HepG2 (cell line): ENCODE measurements at places on chromosomes 4 and X. TPM values are rescaled to one million over a fixed set of nuclear protein-coding genes. Genes with fewer than 3 reads are reported as not detected.

DNA sequence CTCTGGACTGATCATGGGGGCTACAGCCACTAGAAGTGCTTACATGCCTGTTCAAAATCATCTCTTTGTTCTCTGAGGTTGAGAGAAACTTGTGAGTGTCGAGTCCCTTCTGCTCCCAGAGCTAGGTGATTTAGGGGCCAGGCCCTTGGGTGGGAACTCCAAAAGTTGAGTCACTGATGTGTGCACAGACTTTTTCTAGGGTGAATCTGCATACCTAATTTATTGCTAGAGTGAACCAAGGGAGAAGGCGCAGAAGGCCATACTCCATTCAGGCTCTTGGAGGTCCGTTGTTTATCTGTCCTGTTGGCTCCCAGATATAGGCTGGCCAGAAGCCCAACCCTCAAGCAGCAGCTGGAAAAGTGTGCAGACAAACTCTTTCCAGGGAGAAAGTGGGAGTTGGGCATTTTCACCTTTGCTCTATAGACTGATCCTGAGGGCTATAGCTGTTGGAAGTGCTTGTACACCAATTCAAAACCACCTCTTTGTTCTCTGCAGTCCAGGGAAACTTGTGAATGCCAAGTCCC is 80.8 kb upstream of the ARX start:
- DNase-seq, result no peak

GRCh38 chr4:62342346-62342745 is 1142.2 kb downstream of the ADGRL3 start:
- DNase-seq, result no peak

DNA sequence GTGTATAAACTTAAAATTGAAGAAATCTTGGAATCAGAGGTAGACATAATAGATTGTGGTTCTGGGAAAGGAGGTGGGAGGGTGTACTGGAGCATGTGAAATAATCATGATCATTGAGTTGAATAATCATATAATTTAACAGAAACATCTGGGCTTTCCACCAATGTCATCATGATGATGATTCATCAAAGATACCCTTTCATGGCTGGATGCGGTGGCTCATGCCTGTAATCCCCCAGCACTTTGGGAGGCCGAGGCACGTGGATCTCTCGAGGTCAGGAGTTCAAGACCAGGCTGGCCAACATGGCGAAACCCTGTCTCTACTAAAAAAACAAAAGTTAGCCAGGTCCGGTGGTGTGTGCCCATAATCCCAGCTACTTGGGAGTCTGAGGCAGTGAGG is 6.7 kb upstream of the RUFY3 start:
- no peak for DNase-seq

The SPANXC gene
- polyA plus RNA-seq, result not detected in 2 replicates

The EDNRA gene
- not detected in 2 replicates for polyA plus RNA-seq
